ENCODE measurements at places on chromosomes 1 and 21.

DNA sequence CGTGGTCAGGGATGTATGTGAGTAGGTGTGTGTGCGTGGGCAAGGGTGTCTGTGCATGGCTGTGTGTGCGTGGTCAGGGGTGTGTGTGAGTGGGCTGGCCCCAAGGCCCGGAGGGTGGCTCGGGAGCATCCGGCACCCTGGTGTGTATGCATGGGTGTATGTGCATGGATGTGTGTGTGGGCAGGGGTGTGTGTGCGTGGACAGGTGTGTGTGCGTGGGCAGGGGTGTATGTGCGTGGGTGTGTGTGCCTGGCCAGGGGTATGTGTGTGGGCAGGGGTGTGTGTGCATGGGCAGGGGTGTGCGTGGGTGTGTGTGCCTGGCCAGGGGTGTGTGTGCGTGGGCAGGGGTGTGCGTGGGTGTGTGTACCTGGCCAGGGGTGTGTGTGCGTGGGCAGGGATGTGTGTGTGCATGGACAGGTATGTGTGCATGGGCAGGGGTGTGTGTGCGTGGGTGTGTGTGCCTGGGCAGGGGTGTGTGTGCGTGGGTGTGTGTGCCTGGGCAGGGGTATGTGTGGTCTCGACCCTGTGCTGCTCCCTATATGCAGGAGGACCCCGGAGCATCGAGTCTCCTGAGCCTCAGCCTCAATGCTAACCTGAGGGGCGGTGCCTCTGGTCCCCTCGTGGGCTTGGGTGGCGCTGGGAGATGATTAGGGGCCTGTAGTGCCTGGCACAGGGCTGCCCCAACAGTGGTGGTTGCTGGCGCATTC is 16.3 kb downstream of the ARHGEF16 start:
- no peak for DNase-seq

- DNase-seq: no peak
Measured at GRCh38 chr1:109083923-109084322, 6.6 kb upstream of the TMEM167B start.

DNA sequence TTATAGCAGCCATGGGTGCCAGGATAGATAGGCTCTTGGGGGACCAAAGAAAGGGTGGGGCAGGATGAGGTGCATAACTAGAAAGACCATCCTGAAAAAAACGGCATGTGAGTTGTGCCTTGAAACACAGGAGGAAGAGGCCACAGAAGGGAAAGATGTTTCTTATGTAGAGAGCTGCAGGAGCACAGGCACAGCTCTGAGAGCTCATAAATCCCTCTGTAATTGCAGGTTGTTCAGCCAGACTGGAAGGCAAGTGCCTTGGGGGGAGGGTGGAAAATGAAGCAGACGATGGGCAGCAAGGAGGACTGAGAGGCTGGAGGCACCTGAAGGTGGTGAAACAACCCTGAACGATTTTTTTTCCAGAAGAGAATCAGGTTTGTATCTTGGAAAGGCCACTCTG is 170.7 kb downstream of the NR5A2 start:
- DNase-seq: no peak

GRCh38 chr1:111126354-111126753 is 13.5 kb downstream of the DRAM2 start:
- no peak for DNase-seq

DNA sequence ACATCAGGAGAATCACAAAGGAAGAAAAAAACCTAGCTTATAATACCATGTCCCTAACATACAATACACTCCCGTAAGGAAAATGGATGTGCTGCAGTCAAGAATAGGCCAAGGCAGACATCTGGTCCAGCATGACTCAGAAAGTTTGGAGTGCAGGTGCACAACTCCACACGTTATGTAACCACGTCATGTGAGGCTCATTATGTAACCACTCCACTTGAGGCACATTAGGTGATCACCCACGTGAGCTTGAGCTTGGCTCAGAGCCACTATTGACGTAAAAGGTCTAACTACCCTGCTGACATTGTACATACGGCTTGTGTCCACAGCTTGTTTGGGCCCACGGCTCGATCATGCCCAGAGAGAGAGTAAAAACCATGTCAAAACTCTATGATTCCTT is 99.8 kb upstream of the C1orf21 start:
- no peak for DNase-seq
